ENCODE measurements at places on chromosomes 6 and 20.

GRCh38 chr6:55664591-55665587, 85.9 kb upstream of the HMGCLL1 start:
- DNase-seq = no peak

DNA sequence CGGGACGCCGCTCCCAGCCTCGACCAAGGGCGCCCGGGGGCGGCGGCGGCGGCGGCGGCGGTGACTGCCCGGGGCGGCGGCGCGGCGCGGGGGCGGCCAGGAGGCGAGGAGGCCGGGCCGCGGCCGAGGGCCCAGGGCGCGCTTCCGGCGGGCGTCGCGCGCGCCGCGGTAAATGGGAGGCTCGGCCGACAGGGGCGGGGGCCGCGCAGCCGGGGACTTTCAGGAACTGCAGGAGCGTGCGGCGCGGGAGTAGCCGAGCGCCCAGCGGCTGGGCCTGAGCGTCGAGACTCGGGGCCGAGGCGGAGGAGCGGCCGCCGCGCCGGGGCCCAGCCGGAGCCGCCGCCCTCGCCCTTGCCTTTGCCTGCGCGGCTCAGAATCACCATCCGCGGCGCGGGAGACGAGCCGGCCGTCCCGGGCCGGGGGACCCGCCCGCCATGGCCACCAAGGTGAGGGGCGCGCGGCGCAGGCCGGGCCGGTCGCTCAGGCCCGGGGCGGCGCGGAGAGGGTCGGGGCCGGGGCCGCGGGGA, at the start of gene SNX9:
Gene SNX9 (plus strand): TSS at position 246 of the 527 bp plus-strand sequence. CDS start 189 bp downstream, at position 435.
- no peak for DNase-seq

DNA sequence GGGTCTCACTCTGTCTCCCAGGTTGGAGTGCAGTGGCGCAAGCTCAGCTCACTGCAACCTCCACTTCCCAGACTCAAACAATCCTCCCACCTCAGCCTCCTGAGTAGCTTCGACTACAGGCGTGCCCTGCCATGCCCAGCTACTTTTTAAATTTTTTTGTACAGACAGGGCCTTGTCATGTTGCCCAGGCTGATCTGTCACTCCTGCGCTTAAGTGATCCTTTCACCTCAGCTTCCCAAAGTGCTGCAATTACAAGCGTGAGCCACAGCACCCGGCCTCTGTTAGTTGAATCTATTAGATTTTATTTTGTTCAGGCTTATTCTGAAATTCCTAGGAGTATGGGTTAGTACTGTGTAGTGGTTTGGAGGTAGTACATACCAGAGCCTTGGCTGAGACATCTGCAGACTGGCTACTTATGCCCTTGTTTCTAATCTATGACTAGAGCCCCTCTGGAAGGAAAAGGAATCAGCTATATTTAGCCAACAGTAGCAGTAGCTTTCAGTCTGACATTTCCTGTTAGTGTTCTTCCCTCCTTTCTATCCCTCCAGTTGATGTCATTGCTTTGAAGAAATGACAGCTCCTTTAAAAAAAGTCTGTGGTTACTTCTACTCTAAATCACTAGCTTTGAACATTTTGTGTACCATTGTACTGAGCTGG, 74.4 kb downstream of the ITCH start:
- DNase-seq = peak; percentile 37

- DNase-seq = no peak
Observed at GRCh38 chr6:37014667-37015066, 9.2 kb downstream of the FGD2 start.

- DNase-seq = no peak
Observed at GRCh38 chr6:83138118-83138722, 54.8 kb downstream of the PGM3 start.

- no peak for DNase-seq
Observed at GRCh38 chr6:16205377-16206144, 32.8 kb upstream of the GMPR start.

GRCh38 chr6:95208621-95209020, 368.7 kb upstream of the MANEA start:
- no peak for DNase-seq

GRCh38 chr6:131574133-131574532, 1.1 kb downstream of the ARG1 start:
- no peak for DNase-seq

DNA sequence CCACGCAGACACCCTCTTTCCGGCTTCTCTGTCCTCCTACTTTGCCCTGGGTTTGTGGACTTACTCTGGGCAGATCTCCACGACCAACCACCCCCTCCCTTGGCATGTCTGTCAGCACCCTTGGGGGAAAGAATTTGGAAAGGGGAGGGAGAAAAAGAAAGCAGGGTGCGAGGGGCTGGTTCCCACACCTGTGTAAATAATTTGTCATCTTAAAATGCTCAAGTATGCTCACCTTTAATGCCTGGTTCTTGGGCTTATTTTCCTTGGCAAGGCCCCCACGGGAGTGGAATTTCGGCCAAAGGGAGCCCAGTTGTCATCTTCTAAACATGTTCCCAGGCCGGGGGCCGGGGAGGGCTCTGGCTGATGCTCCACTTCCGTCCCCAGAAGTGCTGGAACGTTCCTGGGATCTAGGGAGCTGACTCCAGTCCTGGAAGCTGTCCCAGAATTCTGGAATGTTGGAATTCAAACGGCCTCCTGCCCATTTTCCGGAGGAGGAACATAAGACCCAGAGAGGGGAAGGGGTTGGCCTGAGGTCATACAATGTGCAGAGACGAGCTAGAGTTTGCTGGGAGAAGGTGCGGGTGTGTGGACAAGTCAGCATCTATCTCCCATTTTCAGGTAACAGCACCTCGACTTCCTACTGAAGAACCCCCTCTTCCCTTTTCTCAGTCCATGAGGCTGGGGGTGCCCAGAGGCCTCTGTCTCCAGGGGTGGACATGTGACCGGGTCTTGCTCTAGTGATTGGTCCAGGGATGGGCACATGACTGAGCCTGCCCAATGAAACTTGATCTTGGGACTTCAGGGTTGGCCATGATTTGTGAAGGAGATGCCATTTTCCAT, 122.3 kb downstream of the CEBPB start:
- DNase-seq = no peak

DNA sequence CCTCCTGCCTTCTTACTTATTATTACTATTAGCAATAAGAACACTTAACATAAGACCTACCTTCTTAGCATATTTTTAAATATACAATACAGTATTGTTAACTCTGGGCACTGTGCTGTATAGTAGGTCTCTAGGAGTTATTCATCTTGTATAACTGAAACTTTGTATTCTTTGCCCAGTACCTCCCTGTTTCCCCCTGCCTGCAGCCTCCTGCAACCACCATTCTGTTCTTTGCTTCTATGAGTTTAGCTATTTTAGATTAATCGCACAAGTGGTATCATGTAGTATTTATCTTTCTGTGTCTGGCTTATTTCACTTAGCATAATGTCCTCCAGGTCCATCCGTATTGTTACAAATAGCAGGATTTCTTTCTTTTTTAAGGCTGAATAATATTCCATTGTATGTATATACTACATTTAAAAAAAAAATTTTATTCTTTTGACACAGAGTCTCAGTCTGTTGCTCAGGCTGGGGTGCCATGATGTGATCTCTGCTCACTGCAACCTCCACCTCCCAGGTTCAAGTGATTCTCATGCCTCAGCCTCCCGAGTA, 4.4 kb downstream of the C6orf89 start:
- no peak for DNase-seq

DNA sequence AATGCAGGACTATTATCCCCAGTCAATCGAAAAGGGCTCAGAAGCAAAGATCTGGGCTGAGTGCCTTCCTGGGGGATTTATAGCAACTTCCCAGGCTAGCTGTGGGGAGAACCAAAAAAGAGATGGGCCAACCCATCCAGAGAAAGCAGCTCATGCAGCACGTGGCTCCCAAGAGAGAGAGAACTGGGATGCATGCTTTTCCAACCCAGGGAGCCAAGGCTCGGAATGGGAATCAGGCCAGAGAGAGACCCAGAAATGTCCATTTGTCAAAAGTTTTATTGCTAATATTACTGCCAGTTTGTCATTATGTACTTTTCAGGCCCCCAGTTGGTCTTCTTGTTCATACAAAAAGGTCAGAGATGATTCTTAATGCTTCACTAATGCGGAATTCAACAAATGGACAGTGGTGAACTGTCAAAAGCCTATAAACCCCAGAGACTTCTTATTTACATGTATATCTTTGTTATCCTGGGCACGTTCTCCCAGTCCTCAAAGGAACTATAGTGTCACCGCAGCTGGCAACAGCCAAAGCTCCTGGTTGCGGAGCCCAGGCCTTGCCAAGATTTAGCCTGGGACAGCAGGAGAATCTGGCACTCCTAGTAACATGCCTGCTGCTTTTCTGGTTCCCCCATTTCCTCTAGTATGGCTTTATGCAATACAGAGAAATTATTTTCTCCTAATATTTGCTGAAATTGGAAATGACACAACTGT, 139.1 kb upstream of the POU3F2 start:
- no peak for DNase-seq

DNA sequence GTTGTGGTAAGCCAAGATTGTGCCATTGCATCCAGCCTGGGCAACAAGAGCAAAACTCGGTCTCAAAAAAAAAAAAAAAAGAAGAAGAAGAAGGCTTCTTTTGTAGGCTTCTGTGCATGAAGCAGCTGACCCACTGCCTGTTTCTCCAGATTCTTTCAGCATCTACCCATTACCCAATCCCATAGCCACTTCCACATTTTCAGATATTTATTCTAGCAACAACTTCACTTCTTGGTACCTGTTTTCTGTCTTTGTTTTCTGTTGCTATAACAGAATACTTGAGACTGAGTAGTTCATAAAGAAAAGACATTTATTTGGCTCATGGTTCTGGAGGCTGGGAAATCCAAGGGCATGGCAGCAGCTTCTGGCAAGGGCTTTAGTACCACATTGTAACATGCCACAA, 95.3 kb upstream of the SGK1 start:
- no peak for DNase-seq

- DNase-seq = no peak
Observed at GRCh38 chr20:37853823-37854375, 49.0 kb upstream of the VSTM2L start.

DNA sequence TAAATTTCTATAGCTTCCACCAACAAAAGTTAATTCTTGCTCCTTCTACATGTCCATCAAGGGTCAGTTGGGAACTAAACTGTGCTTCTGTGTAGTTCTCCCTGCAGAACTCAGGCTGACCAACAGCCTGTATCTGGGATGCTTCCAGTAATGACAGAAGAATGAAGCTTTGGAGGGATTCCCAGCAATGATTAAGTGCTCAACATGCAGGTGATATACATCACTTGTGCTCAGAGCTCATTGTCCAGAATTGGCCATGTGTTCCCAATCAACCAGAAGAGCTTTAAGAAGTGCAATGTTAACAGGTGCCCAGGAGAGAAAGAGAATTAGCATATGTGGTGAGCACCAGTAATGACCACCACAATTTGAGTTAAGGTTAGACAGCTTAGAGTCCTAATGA, 37.4 kb upstream of the SNRPB2 start:
- DNase-seq = no peak

DNA sequence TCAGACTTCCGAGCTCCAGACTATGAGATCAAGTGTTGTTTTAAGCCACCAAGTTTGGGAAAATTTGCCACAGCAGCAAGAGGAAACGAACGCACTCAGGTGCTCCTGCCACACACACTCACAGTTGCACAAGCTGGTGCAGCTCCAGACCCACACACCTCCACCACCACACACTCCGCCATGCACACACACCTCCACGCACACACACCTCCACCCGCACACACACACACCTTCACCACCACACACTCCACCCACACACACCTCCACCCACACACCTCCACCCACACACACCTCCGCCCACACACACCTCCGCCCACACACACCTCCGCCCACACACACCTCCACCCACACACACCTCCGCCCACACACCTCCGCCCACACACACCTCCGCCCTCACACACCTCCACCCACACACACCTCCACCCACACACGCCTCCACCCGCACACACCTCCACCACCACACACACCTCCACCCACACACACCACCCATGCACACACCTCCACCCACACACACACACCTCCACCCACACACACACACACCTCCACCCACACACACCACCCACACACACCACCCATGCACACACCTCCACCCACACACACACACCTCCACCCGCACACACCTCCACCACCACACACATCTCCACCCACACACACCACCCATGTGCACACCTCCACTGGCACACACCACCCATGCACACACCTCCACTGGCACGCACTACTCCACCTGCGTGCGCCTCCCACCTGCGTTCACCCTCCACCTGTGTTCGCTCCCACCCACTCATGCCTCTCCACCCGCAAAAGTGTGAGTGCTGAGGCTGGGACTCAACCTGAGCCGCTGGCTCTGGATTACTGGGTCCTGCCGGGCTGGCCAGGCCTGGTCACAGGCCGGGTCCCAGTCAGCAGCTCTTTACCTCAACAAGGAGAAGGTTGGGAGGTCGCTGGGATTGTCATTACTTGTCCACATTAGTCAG, 175.6 kb downstream of the BMP7 start:
- DNase-seq = no peak

GRCh38 chr6:26159357-26160273, 72.4 kb downstream of the HFE start:
- no peak for DNase-seq

- no peak for DNase-seq
Observed at GRCh38 chr6:123529843-123530242, 106.9 kb downstream of the TRDN start.

- DNase-seq = peak; percentile 35
Observed at GRCh38 chr6:75934643-75935472, 137.6 kb downstream of the IMPG1 start.

GRCh38 chr6:43836507-43837240, 66.7 kb downstream of the VEGFA start:
- no peak for DNase-seq

- no peak for DNase-seq
Observed at GRCh38 chr6:150231525-150231850, 88.6 kb downstream of the PPP1R14C start.

DNA sequence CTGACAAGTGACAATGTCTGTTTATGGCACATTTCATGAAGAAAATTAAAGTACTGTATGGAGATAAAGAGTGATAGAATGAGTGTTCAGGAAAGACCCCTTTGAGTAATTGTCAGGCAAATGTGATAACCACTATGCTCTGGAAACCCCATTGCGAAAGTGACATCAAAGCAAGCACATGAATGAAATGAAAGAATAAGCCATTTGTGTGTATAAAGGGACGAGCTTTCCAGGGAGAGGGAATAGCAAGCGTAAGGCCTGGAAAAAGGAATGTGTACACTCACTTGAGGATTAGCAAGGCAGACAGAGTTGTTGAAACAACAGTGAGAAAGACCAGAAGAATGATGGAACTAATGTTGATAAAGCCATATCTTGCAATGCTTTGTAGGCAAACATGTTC, 490.0 kb downstream of the GRIK2 start:
- DNase-seq = no peak

Data from GDM1 (cell line).